NCI-H146 (cell line): ENCODE measurements at places on chromosomes 7 and 10.

DNA sequence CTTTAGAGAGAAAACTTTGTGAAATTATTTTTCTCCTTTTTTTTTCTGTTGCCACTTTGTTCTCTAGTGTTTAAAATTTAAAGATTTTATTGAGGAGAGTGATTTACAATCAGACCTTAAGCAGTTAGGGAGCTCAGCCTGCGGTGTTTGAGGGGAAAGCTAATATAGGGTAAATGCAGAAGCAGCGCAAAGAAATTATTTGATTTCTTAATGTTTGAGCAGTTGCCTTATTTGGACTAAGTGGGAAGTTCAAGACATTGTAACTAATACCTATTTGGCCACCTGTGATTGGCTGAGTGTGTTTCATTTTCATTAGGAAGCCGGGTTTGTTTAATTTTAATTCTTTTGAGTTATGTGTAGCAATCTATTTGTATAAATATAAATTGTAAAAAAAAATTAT, 25.3 kb downstream of the WAC start:
- no peak for DNase-seq

GRCh38 chr7:150737265-150738055, at the start of gene GIMAP5:
Gene GIMAP5, plus strand, starts transcription at chr7:150737418. Its CDS starts 3,467 bp downstream, at chr7:150740885.
- DNase-seq, result no peak

DNA sequence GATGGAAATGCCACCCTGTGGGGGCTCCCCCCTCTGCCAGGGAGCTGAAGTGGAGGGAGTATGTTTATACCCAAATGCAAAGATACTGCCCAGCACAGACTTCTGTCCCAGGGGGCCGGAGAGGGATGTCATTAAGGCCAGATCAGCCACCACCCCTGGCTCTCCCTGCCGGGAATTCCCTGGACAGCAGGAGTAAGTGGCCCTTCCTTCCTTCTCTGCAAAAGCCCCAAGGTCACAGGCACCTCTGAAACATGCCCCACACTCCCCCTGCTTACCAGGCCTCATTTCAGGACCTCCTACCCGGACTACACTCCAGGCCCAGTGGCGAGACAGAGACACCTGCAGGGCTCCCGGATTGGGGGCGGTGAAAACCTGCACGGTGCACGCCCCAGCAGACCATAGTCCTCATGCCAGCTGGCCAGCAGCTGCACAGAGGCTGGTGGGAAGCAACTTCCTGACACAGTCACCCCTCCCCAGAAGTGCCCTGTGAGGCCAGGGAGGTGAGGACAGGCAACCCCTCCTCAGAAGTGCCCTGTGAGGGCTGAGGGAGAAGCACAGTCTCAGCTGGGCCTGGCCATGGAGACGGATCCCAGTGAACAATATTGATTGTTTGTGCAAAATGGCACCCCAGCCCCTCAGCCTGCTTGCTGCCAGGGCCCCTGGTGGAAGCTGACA, 33.0 kb upstream of the RET start:
- DNase-seq, result peak; percentile 46

DNA sequence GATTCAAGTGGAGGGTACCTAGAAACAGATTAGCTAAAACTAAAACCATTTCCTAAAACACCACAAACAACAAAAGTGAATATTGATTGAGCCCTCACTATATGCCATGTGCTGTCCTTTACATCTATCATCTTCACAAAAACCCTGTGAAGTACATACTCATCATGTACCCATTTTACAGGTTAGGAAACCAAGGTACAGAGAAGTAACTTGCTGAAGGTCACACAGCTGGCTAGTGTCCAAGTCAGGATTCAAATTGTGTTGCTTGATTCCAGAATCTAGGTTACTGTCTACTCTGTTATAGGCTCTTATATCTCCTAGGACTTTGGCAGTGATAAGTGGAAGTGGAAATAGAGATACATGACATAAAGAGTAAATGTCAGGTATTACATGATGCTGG, 463.8 kb downstream of the LRMDA start:
- DNase-seq, result no peak

- DNase-seq, result no peak
These were observed 167.1 kb upstream of the RHEB start for GRCh38 chr7:151686826-151687225.

- DNase-seq, result no peak
These were observed 15.5 kb downstream of the LZTS2 start for GRCh38 chr10:101014966-101015581.

GRCh38 chr10:128052696-128053095, 73.5 kb downstream of the MKI67 start:
- no peak for DNase-seq

- no peak for DNase-seq
These were observed 57.2 kb downstream of the FAM171A1 start for GRCh38 chr10:15313843-15314242.

GRCh38 chr10:63477927-63478326, 12.2 kb upstream of the JMJD1C start:
- no peak for DNase-seq

GRCh38 chr10:101161494-101162299, 30.6 kb downstream of the TLX1 start:
- peak; percentile 58 for DNase-seq

DNA sequence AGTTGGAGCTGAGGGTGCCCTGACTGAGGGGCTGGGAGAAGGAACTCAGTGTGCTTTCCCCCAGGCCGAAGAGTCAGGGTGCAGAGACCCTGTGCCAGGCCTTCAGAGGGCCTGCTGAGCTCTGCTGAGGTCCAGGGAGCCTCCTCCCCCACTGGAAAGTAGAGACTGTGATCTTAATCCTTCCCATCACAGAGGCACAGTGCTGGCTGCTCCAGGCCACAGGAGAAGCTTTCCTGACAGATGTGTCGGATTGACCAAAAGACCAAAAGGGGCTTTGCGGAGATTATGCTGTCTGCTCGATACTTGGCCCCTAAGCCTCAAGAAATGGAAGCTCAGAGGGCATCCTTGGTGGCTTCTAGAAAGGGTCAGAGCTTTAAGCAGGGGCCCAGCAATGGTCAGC, 32.9 kb upstream of the BTRC start:
- no peak for DNase-seq

DNA sequence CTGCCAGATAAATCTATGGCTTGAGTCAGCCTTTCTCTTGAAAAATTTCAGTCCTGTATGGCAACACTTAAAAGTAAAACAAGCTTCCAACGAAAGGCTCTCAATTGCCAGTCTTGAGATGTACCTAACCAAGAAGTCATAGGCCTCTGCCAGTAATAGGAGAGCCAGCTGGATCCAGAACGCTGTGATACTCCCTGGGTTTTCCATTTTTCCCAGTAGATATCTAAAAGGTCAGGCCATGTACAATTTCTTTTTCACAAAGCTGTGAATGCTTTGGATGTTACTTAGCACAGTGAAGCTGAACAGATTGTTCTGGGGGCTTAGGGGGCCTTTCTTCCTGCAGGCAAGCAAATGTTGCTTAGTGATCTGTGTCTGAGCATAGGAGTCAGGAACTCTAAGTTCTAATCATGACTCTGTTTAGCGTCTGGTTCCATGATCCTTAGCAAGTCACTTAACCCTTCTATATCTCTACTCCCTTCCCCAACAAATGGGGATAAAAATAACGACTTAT, 86.5 kb downstream of the ARMH3 start:
- DNase-seq, result no peak

DNA sequence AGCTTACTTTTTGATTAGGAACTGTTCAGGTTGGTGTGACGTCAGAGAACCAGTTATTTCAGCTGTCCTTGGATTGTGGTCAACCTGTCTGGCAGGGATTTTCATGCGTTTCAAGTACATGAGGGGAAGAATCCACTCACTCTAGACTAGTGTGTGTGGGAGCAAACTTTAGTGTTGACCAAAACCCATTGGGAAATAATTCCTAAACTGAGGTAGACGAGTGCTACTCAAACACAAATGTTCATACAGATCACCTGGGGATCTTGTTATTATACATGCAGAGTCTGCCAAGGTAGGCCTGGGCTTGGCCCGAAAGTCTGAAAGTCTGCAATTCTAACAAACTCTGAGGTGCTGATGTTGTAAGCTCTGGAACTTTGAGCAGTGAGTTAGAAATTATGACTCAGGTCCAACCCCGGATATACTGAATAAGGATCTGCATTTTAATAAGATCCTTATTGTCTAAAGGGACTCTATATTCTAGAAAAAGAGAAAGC, 111.1 kb upstream of the CREB5 start:
- DNase-seq, result no peak

GRCh38 chr10:89669985-89670384, 24.9 kb upstream of the PANK1 start:
- DNase-seq, result no peak

DNA sequence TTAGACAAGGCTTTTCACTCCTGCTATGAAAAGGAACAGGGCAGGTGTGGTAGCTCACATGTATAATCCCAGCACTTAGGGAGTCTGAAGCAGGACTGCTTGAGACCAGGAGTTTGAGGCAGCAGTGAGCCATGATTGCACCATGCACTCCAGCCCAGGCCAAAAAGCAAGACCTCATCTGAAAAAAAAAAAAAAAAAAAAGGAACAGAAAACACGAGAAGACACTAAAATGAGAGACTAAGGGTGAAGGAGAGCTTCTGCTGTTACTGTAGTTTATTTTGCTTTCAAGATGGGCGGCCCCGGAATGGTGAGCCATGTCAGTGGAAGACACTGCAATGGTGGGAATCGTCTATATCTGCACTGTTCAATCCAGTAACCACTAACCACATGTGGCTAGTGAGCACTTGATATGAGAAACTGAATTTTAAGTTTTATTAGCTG, 9.9 kb downstream of the PIP4K2A start:
- no peak for DNase-seq

DNA sequence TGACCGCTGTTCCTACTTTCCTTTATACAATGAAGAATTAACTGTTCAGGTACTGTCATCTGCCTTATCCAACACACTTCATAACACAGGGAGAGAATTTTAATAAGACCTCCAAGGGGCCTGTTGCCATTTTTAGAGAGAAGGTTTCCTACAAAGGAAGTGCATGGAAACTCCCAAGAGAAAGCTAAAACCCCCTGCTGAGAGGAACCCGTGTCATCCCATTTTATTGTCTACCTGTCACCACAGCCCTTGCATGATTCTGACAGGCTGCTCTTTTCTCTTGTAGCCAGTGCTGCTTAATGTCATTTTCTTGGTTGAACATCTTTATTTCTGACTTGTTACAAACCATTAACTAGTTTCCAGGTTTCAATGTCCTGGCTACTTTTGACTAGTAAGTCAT, 98.4 kb downstream of the SNX10 start:
- DNase-seq, result peak; percentile 62

DNA sequence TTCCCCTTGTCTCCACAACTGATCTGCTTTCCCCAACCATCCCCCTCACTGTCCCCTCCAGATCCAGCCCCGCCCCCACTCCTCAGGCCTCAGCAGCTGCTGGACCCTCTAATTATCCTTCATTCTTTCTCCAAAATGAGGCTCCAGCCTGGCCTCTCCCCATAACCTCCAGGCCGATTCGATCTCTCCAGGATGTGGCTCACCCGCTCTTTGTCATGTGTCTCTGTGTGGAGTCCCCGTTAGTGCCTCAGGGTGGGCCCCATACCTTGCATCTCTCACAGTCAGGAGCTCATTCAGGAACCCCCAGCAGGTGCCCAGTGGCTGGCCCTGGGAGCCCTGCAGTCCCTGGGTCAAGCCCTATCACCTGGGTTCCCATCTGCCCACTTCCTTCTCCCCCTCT, 1.3 kb downstream of the PILRA start:
- DNase-seq, result no peak

- no peak for DNase-seq
These were observed 16.3 kb downstream of the GCK start for GRCh38 chr7:44172803-44173424.

DNA sequence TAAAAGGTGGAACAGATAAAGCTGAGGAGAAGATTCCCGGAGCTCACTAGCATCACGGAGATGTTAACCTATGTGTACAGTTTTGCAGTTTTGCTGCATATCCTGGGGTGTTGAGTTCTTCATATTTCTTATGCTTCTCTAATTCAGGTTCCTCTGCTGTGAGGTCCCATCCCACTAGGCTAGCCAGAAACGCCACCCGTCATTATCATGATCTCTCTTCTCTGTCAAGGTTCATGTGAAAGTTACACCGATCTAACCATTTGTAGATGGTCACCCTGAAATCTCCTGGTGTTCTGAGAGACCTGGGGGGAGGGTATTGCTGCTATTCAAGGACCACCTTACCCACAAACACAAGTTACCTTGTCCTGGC, 136.3 kb downstream of the CCDC71L start:
- no peak for DNase-seq

GRCh38 chr10:113971349-113971973, 72.2 kb upstream of the ADRB1 start:
- DNase-seq, result no peak

- DNase-seq, result no peak
These were observed 14.4 kb downstream of the ANTXRL start for GRCh38 chr10:46301056-46301645.

GRCh38 chr7:24017519-24017918, 266.5 kb upstream of the NPY start:
- DNase-seq, result no peak

GRCh38 chr10:59993931-59994330, 87.6 kb upstream of the CCDC6 start:
- DNase-seq, result no peak

DNA sequence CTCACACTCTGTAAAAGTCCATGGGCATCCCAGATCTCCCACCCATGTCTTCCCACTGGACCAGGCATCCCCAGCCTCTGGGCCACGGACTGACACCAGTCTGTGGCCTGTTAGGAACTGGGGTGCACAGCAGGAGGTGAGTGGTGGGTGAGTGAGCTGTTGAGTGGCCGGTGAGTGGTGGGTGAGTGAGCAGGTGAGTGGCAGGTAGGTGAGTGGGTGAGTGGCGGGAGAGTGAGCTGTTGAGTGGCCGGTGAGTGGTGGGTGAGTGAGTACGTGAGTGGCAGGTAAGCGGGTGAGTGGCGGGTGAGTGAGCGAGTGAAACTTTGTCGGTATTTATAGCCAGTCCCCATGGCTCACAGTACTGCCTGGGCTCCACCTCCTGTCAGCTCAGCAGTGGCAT, 471.2 kb downstream of the DNAJB6 start:
- DNase-seq, result no peak

- no peak for DNase-seq
These were observed 1.2 kb downstream of the SLC18A3 start for GRCh38 chr10:49611166-49611815.

GRCh38 chr7:106039486-106040060, 72.5 kb downstream of the SYPL1 start:
- DNase-seq, result no peak

DNA sequence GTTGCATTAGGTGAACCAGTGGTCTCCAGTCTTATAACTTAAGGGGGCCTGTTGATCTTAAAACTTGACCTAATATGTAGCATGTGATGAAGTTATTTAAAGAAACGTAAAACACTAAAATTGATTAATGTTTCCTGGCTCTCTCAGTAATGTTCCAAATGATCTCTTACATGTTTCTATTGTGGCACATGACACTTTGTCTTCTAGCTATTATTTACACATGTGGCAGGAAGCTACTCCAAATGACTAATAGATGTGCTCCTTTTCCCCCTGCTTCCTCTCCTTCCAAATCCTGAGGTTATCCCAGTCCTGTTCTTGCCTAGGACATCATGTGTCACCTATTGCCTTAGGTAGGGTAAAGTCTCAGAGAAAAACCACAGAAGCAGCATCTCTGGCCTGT, 89.4 kb downstream of the FAS start:
- DNase-seq, result no peak

- DNase-seq, result no peak
These were observed 45.0 kb upstream of the CSTF2T start for GRCh38 chr10:51744235-51745000.

- no peak for DNase-seq
These were observed 76.7 kb downstream of the CALD1 start for GRCh38 chr7:134856091-134856490.
